ENCODE measurements at places on chromosomes 1 and 21.

GRCh38 chr1:197341626-197342025 lies 73.6 kb downstream of the CRB1 start:
- DNase-seq, result no peak

- DNase-seq, result no peak
These were observed 113.2 kb upstream of the CYYR1 start for GRCh38 chr21:26686278-26686677.

GRCh38 chr1:245651093-245651492 lies 496.3 kb downstream of the KIF26B start:
- no peak for DNase-seq

GRCh38 chr1:7558041-7558461 lies 213.0 kb upstream of the VAMP3 start:
- DNase-seq, result no peak

- DNase-seq, result no peak
These were observed 21.8 kb downstream of the PPFIA4 start for GRCh38 chr1:203048086-203048485.
